NCI-H2171 treated with DMSO at 0.1 percent for 48 hours (cell line): ENCODE measurements at places on chromosomes 11 and 22.

DNA sequence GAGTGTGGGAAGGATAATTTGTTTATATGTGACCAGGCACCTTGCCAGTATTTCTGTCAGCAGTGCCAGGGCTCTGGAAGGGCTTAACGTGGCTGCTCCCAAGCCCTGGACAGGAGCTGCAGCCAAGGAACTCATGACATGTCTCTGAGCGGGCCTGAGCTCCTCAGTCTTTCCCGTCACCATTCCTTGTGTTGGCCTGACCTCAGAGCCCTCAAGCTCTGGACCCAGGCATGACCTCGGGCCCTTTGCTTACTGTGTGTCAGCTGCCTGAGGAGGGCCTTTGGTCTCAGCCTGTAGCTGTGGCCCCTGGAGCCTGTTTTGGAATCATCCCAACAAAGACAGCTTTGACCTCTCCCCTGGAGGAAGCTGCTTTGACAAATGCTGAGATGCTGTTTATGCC lies 264.1 kb upstream of the PLET1 start:
- DNase-seq, result no peak

DNA sequence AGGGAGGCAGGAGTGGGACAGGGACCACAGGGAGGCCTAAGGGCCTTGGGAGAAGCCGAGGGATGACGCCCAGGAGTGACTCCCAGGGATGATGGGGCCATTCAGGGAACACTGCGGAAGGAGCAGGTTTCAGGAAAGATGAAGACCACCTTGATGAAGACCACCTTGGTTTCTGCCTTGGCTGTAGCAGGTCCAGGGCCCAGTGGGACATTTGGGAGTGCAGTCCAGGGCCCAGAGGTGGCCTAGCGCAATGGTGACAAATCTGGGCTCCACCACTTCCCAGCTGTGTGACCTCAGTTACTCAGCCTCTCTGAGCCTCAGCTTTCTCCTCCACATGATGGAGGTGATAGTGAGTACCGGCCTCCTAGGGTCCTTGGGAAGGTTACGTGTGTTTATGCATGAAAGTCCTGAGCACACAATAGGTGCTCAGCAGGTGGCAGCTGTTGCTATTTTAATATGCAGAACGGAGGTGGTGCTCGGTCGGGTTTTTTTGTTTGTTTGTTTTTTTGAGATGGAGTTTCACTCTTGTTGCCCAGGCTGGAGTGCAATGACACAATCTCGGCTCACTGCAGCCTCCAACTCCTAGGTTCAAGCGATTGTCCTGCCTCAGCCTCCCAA lies 770 bp downstream of the TSGA10IP start:
- no peak for DNase-seq

DNA sequence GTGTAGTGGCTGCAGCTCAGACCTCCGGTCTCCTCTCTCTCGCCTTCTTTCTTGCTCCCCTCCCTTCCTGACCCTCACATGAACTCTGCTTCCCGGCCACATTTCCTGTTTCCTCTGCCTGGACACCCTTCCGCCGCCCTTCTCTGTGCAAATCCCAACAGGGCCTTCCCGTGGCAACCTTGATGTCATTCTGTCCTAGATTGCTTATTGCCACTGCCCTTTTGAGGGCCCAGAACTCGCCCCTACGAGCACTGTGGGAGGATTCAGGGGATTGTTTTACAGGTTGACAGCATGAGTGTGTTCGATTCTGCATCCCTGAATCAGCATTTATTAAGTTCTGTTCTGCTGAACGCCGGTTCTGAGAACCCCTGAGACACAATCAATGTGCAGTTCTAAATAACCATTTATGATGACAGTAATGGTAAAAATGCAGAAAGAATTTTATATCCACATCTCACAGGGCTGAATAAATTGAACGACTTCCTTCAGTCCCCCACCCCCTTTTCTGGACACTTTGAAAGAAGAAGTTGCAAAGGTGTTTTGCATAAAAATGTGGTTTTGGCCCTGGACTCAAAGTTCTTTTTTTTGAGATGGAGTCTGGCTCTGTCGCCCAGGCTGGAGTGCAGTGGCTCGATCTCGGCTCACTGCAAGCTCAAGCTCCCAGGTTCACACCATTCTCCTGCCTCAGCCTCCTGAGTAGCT lies 6.4 kb downstream of the BATF2 start:
- DNase-seq, result no peak

- DNase-seq, result no peak
These were observed 96.9 kb upstream of the CRYBB3 start for GRCh38 chr22:25102722-25103121.

- DNase-seq, result no peak
These were observed 37.0 kb downstream of the SFI1 start for GRCh38 chr22:31533374-31533773.

DNA sequence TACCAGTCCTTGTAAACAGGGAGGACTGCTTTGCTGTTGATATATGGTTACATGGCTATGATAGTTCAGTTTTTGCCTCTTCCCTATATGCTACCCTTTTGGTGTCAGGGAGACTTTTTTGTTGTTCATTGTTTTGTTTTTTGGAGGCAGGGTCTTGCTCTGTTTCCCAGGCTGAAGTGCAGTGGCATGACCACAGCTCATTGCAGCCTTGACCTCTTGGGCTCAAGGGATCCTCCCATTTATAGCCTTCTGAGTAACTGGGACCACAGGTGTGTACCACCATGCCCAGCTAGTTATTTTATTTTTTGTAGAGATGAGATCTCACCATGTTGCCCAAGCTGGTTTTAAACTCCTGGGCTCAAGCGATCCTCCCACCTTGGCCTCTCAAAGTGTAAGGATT lies 38.6 kb upstream of the SPTBN2 start:
- DNase-seq, result no peak
